Astrocyte of the cerebellum (primary cell): ENCODE measurements at places on chromosomes 16 and 17.

DNA sequence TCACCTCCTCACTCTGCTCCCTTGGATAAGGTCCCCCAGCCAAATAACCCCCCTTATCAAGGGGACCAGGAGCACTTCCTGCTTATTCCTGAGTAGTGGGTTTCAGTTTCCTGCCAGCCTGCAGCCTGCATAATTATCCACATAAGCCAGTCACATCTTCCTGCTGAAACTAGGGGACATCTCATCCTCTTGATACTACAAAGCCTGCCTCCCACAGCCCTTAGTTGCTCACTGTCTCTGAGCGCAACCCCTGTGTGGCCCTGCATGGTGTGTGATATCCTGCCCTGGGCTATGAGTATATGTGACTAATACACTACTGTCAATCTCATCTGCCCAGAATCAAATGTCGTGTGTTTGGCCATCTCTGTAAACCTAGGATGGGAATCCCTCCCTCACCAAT lies 8.0 kb upstream of the XYLT2 start:
- DNase-seq = no peak

DNA sequence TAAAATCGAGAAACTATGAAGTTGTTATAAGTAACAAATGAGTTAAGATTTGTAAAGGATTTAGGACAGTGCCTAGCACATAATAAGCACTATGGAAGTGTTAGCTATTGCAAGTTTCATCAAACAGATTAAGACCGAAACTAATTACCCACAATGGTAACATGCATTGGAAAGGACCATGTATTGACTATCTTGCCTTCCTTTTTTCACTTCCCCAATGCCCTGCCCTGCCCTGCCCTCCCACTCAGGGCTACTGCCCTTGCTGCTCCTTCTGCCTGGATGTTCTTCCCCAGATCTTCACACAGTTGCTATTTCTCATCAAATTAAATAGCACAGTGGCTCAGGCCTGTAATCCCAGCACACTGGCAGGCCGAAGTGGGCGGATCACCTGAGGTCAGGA lies 202.1 kb upstream of the PSMD7 start:
- DNase-seq = no peak

GRCh38 chr17:48575673-48576478 lies 2.3 kb downstream of the HOXB4 start:
- DNase-seq = no peak

DNA sequence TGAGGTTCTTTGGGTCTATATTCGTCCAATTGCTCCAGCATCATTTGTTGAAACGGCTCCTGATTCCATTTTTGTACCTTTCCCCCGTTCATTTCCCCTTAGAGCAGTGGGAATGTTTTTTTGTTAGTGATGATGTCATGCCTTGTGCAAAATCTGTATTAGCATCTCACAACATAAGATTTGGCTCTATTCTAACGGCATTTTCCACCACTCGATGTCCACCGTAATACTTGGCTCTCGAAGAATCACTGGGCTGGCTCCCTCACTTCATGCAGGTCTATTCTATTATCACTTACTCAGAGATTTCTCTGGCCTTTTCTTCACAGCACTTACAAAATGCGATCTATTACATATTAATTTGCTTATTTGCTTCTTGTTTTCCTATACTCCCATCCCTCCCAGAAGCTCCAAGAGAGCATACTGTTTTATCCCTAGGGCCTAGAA lies 571 bp upstream of the NME1 start:
- DNase-seq = no peak

DNA sequence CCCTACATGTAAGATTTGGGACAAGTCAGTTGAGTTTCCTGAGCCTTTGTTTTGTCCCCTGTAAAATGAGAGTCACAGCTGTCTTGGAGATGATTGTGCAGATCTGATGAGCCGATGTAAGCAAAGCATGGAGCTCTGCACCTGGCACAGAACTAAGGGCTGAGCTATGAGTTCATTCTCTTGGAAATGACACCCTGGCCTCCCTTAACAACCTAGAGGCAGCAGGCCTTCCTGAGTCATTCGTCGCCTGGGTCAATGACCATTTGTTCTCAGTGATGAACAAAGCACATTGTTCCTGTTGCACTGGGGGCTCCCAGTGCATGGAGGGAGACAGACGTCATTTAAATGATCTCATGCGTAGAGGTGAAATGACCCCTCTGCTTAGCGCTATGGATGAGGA lies 62.8 kb upstream of the GCSH start:
- no peak for DNase-seq

DNA sequence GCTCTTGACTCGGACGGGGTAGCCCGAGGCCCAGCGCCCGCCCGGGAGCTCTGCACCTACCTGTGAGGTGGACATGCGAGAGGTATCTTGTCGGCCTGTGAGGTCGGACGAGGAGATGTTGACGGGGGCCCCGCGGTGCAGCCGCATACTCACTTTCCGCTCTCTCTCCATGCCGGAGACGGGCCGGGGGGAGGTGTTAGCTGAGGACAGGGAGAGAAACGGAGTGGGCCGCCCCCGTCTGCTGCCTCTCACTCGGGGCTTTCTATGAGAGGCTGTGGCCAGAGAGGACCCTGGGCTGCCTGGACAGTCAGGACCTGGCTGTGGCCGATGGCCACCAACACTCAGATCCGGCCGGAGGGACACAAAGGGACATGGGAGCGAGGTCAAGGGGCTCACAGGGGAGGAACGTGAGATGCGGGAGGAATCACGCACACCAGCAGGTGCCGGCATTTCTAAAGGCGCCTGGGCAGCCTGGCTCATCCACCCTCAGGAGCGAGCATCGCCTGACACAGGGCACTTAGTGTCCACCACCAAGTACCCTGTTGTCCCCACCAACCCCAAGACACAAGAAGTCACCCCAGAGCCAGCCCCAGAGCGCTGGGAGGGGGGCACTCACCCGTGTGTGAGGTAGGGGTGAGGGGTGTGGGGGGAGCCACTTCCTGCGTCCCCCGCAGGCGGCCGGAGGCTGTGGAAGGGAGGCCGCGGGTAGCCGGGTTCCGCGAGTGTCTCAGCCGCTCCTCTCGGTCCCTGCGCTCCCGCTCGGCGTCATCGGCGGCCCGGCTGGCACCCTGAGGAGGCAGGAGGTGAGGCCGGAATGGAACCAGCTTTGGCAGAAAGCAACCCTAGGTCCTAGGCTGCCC lies 20.2 kb downstream of the SLC16A3 start:
- DNase-seq = no peak
